ENCODE measurements at places on chromosomes 11 and 22.

GRCh38 chr11:2794046-2794967, 91.3 kb downstream of the CDKN1C start:
- DNase-seq: no peak

GRCh38 chr11:122780296-122780949, 57.9 kb upstream of the CRTAM start:
- DNase-seq: no peak

- DNase-seq: no peak
Observed at GRCh38 chr11:130162733-130163132, 3.2 kb downstream of the ST14 start.

- no peak for DNase-seq
Observed at GRCh38 chr11:72760539-72761405, 8.6 kb upstream of the ARAP1 start.

DNA sequence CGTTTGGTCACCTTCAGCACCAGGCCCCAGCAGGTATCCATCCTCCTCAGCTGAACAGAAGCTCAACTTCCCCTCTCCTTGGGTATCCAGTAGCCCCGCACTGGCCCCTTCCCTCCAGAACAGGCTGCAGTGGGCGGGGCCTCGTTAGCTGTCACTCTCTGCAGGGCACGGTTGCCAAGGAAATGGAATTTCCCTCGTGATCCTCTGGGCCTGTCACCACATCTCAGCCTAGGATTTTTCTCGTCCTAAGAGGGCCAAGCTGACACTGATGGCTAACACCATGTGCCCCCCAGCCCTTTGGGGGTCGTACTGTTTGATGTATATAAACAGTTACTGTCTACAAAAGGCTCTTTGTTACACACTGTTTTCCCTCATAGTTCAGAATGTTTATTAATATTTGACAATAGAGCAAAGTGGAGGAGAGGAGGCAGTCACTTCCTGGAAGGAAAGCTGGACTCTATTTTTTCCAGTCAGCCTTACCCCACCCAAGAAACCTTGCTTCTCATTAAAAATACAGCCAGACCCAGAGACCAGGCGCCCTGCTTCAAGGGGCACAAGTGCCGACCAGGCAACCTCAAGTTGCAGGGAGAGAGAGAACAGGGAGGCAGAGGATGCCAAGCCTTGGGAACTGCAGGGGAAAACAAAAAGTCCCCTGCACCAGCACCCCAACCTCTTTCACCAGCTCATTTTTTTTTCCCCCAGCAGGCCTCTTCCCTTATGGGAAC, 44.5 kb downstream of the FEZ1 start:
- no peak for DNase-seq

DNA sequence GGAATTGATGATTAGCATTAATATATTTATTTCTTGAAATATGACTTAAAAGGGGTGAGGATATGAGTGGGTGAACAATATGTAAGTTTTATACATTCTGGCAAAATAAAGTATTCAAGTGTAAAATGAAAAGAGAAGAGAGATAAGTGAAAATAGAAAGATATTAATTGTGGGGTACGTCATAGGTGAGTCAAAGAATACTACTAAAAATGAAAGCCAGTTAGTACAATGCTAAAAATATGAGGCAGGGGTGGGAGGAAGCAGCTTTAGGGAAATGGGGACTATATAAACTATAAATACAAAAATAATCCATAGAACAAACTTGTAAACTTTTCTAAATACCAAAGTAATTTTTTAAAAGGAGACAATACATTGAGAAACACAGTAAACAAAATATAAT, 661.4 kb downstream of the CNTN5 start:
- DNase-seq: no peak
